ENCODE measurements at places on chromosomes 2 and 18. TPM values are rescaled to one million over a fixed set of nuclear protein-coding genes. Genes with fewer than 3 reads are reported as not detected.

The TEKT4 gene
- not detected for total RNA-seq

The SKA1 gene
- total RNA-seq = 6.6 TPM

The SLC30A3 gene
- total RNA-seq = under 0.01 TPM

The TUBA3E gene
- not detected for total RNA-seq

The ELAC1 gene
- total RNA-seq = 5.4 TPM

The BMP10 gene
- total RNA-seq = not detected

The MYL12A gene
- 879 TPM for total RNA-seq

The PCBP1 gene
- 25.8 TPM for total RNA-seq

Data from smooth muscle cell of bladder (primary cell).